ENCODE measurements at places on chromosomes 1 and 21.

GRCh38 chr1:184792450-184792969 is 37.9 kb upstream of the EDEM3 start:
- no peak for DNase-seq

DNA sequence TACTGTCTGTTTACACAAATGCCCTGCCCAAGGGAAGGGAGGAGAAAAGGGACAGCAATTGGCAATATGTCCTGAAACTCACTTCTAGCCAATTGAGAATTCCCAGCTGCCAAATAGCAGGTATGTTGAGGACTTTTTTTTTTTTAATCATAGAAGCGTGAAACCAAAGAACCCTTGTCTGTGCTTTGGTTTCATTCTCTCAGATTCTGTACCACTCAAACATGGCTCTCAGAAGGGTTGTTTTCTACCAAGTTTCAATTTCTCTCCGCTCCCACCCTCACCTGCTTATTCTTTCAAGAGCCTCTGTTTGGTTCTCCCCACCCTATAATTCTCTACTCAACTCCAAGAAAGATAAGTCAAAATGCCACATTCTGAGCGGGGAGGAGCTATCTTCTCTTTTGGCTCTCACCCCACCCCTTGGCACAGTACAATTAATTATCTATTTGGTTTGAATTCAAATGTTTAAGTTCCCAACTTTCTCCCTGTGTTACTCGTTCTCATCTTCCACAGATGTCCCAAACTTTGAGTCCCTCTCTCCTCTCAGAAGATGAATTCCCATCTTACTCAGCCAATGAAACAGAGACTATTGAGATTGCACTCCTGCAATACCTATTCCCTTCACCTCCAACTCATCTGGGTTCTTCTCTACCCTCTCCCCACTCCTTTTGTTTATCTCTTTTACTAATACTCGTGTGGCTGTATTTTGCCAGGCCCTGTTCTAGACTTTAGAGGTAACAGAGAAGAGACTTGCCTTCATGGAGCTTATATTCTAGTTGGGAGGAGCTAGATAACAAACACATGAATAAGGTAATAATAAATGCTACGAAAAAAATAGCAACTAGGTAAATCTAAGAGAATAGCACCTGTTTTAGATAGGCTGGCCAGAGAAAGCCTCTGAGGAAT is 3.9 kb upstream of the TP53BP2 start:
- no peak for DNase-seq

- DNase-seq: no peak
These were observed 20.2 kb downstream of the LPAR3 start for GRCh38 chr1:84872696-84873355.

GRCh38 chr1:223226271-223226670 is 83.2 kb upstream of the TLR5 start:
- DNase-seq: no peak

- no peak for DNase-seq
These were observed 99.8 kb downstream of the UCK2 start for GRCh38 chr1:165927169-165927568.

DNA sequence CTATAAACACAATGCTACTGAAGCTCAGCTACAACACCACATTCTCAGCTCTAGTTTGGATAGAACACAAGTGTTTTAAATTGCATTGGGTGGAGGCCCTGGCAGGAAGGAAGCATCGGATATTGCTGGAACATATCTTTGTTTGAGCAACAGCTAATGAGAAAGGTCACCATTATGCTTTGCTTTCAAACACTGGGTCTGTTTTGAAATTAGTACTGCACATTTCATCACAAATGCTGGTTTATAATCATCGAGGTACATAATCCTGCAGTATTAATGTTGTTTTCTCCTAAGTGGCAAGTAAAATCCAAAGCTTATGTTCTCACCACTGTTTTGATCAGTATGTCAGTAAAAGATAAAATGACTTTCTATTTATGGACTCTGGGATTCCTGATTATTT is 61.5 kb upstream of the ARHGAP29 start:
- DNase-seq: no peak

DNA sequence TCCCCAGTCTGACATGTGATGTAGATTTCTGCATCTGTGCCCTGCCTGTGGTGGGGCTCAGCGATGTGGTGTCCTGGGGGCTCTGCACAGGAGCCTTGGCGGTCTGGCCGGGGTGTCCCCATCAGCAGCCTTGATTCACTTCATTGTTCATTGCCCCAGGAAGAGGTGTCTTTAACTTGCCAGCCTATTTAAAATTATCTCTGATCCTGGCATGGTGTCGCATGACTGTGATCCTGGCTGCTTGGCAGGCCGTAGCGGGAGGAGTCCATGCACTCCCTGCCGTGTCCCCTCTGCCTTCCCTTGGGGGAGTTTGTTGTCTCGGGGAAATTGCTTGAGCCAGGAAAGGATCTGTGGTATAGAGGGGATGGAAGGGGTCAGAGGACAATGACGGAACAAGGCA is 59.9 kb downstream of the TRIM11 start:
- DNase-seq: no peak

- DNase-seq: no peak
These were observed 165.4 kb downstream of the MRPL39 start for GRCh38 chr21:25441835-25442234.

GRCh38 chr1:5751833-5752745 is 240.1 kb downstream of the NPHP4 start:
- DNase-seq: no peak

- DNase-seq: no peak
These were observed 15.0 kb downstream of the KCNQ4 start for GRCh38 chr1:40798366-40799281.

GRCh38 chr1:199687321-199687720 is 340.2 kb upstream of the NR5A2 start:
- DNase-seq: no peak

DNA sequence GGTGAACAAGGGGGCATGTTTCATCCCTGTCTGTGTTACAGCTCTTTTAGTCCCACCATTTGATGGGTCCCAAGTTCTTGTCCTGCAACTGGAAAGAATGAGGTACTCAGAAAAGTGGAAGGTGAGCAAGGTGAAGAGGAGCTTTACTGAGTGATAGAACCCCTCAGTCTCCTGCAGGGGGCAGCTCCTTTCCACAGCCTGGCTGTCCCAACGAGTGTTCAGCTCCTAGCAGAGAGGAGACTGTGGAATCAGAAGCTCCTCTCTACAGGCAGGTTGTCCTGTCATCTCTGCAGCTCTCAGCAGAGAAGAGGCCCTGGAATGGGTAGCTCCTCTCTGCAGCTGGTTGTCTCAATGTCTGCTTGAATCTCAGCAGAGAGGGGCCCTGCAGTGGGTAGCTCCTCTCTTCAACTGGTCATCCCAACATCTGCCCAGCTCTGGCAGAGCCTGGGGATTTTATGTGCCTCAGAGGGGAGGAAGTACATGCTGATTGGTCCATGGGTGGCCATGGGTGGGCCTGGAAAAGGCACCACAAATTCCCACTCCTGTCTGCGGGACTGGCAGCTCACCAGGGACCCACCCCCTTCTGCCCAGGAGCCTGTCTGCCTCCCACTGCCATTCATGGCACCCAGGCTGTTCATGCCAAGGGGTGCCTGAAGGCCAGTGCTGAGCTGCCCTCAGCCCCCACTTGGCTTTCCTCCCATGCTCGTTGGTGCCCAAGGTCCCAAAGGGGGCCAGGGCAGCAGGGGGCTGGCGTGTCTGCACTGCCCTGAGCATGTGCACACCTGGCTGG is 25.7 kb downstream of the LDLRAD1 start:
- DNase-seq: no peak

DNA sequence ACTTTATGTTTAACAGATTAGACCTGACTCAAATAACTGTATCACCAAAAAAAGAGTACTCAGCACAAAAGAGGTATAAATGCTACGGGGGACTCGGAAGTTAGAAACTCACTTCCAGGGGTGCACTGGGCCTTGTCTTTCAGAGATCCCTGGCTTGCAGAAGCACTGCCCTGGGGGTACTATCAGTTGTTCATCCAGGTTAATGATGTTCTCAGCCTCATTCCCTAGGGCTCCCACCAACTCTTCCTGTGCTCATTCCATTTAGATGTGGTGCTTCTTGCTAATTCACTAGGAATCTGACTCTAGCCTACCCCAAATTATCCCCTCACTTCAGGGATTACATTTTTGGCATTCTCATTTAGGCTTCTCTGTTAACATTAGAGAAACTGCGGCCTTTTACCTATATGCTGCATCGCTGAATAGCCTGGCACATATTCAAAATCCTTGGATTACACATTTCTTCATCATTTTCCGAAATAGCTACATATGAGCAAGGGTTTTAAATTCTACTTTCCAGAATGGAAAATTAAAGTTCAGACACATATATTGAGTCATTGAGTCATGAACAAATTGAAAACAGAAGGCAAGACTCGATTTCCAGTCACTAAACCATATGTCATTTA is 338.5 kb downstream of the KCTD3 start:
- no peak for DNase-seq

- peak; percentile 27 for DNase-seq
These were observed 6.3 kb downstream of the TMEM234 start for GRCh38 chr1:32215629-32216480.

- DNase-seq: no peak
These were observed 20.2 kb downstream of the SLC30A10 start for GRCh38 chr1:219908170-219908569.

DNA sequence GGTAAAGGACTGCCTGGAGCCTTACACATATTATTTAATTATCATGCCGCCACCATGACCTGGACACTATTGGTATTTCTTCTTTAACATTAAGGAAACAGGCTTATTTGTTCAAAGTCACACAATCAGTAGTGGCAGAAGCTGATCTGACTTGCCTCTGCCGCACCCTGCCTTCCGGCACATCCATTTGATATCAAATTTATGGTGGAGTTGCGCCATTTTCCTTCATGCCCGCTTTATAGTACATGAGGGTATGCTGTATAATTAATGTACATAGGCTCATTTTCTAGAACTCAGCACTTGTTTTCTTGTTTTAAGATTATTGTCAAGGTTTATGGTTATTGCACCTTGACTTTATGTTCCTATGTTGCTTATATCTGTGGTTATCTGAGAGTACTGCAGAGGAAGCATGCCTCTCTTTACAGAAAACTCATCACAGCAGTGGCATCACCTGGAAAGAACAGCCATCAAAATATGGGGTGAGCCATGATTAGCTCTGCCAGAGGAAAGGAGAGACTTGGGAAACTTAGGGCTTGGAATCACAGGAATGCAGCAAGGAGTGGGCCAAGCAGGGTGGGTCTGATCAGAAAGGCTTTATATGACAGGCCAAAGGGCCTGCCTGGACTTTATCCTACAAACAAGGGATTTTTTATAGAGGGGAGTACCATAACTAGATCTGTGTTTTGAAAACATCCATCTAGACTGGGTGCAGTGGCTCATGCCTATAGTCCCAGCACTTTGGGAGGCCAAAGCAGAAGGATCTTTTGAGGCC is 72.2 kb upstream of the GJB5 start:
- no peak for DNase-seq

DNA sequence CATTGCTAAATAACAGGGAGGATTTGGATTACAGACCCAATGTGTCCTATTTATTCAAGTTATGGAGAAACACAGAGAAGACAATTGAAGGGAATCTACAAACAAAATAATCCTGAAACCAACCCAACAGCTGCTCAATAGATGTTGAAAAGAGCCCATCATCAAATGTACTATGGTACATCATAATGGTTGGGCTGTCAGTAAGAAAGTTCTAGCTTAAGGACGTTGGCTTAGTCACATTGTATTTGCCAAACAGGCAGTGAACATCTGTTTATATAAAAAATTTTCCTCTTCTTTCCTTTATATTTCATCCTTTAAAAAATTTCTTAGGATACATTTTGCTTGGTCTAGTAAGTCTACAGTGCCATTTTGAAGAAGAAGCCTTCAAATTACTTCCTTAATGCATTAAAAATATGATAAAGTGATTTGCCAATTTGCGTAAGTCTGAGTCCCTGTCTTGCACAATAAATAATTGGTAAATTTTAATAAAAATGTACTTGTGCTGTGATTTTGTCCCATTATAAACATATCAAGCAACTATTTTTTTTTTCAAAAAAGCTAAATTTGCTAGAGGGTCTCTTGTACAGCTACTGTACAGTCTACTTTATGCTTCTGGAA is 14.4 kb downstream of the MAP3K7CL start:
- DNase-seq: no peak

Measured in stimulated activated CD4-positive, alpha-beta T cell treated with anti-CD3 and anti-CD28 coated beads, TNF-alpha, amount 100 ng/mL, for 1 hour (primary cell).